ENCODE measurements at places on chromosomes 6 and 20.

GRCh38 chr6:167664678-167665660 is 161.7 kb upstream of the AFDN start:
- DNase-seq = no peak

DNA sequence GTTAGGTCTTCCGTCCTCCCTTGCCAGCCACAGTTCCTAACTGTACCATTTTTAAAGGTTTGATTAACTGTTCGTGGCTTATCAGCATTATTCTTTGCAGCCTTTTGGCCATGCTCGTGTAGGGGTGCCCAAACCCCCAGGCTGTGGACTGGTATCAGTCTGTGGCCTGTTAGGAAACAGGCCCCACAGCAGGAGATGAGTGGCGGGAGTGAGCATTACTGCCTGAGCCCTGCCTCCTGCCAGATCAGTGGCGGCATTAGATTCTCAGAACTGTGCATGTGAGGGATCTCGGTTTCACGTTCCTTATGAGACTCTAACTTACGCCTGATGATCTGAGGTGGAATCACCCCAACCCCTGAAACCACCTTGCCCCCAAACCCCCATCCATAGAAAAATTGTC is 79.3 kb downstream of the TBC1D7 start:
- DNase-seq = no peak

- DNase-seq = no peak
These were observed 329.0 kb downstream of the GJA1 start for GRCh38 chr6:121764493-121764892.

- no peak for DNase-seq
These were observed 15.8 kb upstream of the PPP1R16B start for GRCh38 chr20:38789503-38790199.

GRCh38 chr20:60138256-60139220 is 180.3 kb downstream of the CDH26 start:
- DNase-seq = peak; percentile 7

DNA sequence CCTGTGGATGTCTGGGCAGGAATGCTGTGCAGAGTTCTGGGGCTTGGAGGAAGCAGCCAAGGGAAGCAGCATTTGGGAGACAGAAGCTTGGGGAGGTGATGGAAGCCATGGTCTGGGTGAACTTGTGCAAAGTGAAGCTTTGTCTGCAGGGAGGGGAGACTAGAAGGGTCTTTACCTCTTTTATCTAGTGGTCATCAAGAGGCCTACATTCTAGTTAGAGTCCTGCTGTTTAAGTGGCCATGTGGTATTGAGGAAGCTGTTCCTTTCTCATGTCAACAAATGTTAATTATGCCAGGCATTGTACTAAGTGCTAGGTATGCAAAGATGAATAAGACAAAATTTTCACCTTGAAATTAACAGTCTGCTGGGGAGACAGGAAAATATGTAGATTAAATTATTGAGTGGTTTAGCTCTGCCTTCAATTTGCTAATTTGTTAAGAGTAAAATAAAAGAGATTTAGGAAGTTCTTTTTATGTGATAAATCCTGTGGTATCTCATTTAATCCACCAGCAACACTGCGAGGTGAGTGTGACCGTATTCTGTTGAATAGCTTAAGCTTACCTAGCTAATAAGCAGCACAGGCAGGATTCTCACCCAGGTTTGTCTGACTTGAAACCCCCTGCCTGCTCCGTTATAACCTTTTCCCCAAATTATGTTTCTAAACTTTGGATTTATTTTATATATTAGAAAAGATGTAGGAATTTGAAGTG is 43.1 kb downstream of the ARID1B start:
- DNase-seq = no peak

GRCh38 chr20:19024296-19025035 is 188.0 kb upstream of the SLC24A3 start:
- no peak for DNase-seq

- DNase-seq = peak; percentile 34
These were observed 32.5 kb downstream of the PRR18 start for GRCh38 chr6:166275714-166276166.

- DNase-seq = no peak
These were observed at the start of gene PLA2G7 for GRCh38 chr6:46734867-46735719. Gene PLA2G7 (minus strand): TSS chr6:46735375. CDS start chr6:46722891, 12,484 bp downstream.

- no peak for DNase-seq
These were observed 222.4 kb downstream of the TFAP2C start for GRCh38 chr20:56851552-56851951.

GRCh38 chr20:32780749-32781655 is 18.8 kb downstream of the DNMT3B start:
- no peak for DNase-seq

- DNase-seq = no peak
These were observed 175.5 kb upstream of the FOXQ1 start for GRCh38 chr6:1136415-1136774.

GRCh38 chr20:62355516-62355877 is 11.6 kb downstream of the LAMA5 start:
- no peak for DNase-seq

- no peak for DNase-seq
These were observed 556 bp upstream of the SCAF8 start for GRCh38 chr6:154732538-154733182.

- DNase-seq = no peak
These were observed 312.4 kb downstream of the GRIK2 start for GRCh38 chr6:101705866-101706265.

DNA sequence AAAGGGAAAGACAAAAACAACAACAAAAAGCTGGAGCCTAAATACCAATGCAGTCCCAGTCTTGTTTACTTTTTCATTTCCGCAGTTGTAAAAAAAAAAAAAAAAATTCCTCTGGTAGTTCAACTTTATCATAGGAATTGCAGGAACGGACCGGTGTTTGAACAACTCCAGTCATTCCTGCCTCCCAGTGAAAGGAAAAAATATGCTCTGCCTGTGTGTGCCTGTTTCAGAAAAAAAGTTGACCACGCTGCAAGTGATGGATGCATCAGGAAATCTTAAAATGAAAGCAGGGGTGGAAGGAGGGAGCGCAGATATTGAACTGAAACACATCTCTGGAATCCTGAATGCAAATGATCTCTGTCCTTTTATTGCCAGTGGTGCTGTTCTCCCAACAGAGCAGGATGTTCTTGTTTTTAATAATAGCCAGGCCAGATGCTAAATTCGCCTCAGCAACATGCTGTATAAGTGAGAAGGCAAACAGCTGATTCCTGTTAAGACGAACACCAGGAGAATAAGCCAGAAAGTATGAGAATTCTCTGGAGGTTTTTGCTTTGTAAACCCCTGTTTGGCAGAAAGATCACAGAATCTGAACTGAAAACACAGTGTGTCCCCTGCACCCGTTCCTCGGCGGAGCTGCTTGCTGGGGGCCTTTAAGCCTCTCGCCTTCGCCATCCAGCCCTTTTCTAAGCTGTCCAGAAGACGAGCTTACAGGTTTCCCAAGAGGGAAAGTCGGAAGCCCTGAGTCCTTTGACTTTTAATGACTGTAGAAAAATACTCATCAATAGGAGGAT is 178.4 kb upstream of the SUPT3H start:
- DNase-seq = no peak

DNA sequence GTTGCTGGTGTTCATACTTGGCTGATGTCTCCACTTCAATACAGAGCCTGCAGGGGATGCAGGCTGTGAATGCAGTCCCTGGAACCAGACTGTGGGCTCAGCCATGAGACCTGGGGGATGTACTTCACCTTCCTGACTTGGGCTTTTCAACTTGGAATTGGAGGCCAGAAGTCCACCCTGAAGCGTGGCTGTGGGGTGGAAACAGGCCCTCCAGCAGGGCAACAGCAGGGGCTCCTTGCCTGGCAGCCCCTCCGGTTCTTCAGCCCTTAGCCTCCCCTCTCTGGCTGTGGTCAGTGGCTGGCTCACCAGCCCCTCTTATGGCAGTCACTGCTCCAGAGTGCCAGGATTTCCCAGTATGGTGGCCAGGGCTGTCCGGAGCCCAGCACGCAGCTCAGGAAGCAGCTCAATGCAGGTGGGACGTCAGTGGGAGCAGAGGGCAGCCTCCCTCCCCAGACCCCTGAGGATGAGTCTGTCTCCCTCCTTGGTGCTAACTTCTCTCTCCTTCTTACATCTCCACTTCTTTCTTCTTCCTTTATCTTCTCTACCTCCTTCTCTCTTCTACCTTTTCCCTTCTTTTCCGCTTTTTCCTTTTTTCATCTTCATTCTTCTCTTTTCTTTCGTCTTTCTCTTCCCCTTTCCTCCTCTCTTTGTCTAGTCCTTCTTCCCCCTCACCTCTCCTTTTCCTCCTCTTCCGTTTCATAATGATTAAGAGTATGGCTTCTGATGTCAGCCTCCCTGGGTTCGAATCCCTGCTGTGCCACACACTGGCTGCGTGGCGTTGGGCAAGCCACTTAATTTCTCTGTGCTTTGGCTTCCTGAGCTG is 45.3 kb downstream of the SLC52A3 start:
- DNase-seq = no peak

- DNase-seq = no peak
These were observed 800.6 kb downstream of the DHX35 start for GRCh38 chr20:39762716-39763115.

- no peak for DNase-seq
These were observed 1.7 kb upstream of the MMP24OS start for GRCh38 chr20:35279533-35280174.

GRCh38 chr6:116530436-116530835 is 15.0 kb downstream of the TRAPPC3L start:
- no peak for DNase-seq

- no peak for DNase-seq
These were observed 85.2 kb downstream of the MDGA1 start for GRCh38 chr6:37612475-37612874.

DNA sequence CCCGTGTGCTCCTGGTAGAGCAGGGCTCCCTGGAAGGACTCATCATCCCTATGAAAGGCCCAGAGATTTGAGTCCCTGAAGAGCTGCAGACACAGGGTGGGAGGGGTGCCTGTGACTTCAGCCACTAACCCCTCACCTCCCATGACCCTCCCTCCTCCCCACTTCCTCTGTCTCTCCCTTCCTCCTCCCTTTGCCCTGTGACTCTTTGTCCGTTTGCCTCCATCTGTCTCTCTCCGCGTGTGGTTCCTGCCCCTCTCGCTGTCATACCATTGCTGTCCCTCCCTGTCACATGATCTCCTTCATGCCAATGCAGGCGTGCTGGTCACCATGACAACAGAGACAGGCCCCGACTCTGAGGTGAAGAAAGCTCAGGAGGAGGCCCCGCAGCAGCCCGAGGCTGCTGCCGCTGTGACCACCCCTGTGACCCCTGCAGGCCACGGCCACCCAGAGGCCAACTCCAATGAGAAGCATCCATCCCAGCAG is 19.0 kb downstream of the EPB41L1 start:
- DNase-seq = peak; percentile 18

DNA sequence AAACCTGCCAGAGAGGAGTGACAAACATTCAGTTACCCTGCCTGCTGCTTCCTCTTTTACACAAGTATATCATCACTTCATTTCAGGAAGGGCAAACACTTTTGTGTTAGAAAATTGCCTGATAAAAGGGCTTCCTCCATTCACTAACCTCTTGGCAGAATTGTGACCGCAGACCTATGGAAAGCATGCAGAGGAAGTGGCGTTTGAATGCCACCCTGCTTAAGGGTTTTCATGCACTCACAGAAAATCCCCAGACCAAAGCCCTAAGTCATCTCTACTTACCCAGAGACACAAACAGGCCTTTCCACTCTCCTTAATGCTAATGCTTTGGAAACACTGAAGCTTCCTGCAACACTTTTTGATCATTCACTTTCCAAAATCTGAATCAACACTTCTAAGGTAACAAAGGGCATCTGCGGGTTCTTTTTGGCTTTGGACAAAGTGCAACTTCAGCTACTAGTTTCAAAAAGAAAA is 22.1 kb upstream of the RALGAPA2 start:
- no peak for DNase-seq

GRCh38 chr6:137852811-137853210 is 14.2 kb upstream of the TNFAIP3 start:
- DNase-seq = no peak

DNA sequence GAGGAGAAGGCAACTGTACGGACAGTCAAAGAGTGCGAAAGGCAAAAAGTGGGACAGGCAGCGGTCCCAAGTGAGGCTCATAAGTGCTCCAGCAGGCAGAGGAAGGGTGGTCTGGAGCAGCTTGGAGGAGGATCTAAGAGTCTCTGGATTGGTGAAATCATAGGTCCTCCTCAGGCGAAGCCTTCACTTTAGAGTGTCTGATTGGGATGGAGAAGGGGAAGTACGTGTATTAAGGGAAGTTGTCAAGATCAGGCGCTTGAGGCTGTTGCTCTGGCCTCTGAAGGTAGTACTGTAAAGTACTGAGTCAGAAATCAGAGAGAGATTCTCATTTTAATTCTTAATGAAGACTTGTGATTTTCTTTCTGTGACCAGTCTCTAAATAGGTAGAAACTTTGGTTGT is 185.6 kb downstream of the KIF16B start:
- DNase-seq = no peak

DNA sequence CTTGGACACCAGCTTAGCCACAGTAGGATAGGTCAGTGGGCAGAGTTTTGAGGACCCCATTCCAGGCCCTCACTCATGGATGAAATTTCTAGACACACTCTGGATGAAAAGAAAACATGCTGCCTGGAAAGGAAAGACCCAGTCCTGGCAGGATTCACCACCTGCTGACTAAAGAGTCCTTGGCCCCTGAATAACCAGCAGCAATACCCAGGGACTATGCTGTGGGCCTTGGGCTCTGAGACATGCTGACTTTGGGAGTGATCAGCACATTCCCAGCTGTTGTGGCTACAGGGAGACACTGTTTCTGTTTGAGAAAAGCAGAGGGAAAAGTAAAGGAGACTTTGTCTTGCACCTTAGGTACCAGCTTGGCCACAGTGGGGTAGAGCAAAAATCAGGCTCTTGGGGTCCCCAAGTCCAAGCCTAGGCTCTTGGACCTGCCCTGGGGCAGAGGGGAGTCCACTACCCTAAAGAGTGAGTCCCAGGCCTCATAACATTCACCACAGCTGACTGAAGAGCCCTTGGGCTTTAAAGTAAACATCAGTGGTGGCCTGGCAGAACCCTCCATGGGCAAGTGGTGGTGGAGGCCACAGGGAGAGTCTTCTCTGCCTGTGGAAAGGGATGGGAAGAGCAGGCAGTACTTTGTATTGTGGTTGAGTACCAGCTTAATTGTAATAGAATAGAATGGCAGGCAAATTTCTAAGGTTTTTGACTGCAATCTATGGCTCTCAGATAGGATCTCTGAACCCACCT is 516.8 kb downstream of the BCKDHB start:
- no peak for DNase-seq

GRCh38 chr6:139338795-139339194 is 35.7 kb downstream of the CITED2 start:
- no peak for DNase-seq

DNA sequence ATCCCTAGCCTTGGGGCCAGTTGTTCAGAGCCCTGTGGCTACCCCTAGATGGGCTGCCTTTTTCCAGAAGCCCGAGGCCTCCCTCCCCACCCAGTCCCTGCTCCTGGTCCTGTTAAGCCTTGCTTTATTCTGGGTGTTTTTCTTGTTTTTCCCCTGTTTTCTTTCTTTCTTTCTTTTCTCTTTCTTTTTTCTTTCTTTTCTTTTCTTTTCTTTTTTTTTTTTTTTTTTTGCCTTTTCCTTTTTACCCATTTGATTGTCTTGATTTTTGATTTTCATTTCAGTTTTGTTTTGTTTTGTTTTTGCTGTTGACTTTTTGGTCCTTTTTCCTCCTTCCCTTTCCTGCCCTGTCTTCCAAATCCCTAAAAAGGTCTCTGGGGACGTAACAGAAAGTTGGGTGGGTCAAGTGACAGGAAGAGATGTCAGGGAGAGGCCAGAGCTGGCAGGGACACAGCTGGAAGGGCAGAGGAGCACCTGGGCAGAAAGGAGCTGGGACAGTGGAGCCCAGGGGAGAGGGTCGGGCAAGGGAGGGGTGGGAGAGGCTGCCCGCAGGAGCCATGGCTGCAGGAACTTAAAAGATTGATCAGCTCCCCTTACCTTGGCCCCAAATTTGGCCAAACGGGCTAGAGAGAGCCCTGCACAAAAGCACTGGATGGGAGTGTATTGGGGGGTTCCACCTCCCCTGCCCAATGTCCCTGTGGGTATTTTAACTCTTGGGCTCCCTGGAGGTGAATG is 27.6 kb downstream of the MYH7B start:
- DNase-seq = no peak

All from hypothalamus (tissue), 51 donors.